Activated T-cell treated with anti-CD3 and anti-CD28 coated beads, Interleukin-2, amount 50 U/mL, for 1 hour (primary cell): ENCODE measurements at places on chromosomes 12 and 14.

DNA sequence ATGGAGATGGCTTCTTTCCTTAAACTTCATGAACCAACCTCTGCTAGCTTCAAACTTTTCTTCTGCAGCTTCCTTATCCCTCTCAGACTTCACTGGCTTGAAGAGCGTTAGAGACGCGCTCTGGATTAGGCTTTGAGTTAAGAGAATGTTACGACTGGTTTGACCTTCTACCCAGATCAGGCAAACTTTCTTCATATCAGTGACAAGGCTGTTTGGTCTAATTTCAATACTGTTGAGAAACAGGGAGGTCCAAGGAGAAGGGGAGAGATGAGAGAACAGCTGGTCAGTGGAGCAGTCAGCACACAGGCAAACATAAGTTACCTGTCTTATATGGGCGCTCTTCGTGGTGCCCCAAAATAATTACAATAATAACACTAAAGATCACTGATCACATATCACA is 14.9 kb downstream of the SCAF11 start:
- DNase-seq, result no peak

DNA sequence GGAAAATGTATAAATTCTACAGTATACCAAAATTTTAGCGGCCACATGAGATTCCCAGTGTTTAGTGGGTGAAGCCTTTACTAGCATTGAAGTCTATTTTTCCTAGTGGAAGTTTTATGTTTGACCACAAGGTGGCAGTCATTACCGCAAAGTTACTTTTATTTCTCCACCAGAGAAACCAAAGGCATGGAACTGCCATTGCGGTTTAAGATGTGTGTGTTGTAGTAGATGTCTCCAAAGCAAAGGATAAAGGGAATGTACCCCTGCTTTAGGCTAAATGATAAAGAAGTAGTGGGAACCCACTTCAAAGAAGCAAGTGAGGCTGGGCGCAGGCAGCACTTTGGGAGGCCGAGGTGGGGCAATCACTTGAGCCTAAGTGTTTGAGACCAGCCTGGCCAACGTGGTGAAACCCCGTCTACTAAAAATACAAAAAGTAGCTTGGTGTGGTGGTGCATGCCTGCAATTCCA is 140.5 kb downstream of the PRKCH start:
- DNase-seq, result no peak

GRCh38 chr12:77625441-77625840 is 205.3 kb upstream of the NAV3 start:
- no peak for DNase-seq

DNA sequence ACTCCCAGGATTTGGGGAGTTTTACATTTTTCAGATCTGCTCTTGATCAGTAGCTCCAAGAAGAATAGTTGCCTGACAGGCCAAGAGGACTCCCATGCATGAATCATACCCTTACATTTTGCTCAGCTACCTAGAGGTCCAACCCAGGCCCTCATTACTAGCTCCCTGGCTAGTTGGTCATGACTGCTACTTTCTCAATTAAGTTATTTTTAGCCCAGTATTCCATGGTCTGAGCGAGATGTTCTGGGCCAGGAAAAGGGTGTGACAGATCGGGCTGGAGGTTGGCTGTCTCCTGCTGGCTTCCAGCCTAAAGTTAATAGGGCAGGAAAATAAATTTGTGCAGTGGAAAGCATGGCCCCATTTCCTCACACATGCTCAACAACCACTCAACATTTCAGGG is 379.2 kb downstream of the GRIN2B start:
- DNase-seq, result no peak

DNA sequence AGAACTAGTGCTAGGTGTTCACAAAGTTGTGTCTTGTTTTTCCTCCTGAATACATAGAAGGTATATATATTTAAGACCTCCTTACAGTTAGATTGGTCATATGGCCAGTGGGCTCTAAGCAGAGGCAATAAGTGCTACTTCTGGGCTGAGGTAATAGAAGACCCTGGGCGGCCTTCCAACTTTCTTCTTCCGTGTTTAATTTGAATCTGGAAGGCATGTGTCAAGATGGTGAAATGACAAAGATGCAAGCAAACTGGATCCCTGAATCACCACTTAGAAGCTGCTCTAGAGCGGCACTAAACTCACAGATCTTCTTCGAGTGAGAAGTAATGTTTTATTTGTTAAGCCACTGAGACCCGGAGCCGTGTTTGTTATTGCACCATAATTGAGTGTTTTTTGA is 201.0 kb upstream of the GZMB start:
- DNase-seq, result no peak

GRCh38 chr12:43550831-43551271 is 1.2 kb downstream of the ADAMTS20 start:
- DNase-seq, result no peak

- no peak for DNase-seq
Observed at GRCh38 chr14:64525354-64525753, 15.2 kb upstream of the HSPA2 start.

DNA sequence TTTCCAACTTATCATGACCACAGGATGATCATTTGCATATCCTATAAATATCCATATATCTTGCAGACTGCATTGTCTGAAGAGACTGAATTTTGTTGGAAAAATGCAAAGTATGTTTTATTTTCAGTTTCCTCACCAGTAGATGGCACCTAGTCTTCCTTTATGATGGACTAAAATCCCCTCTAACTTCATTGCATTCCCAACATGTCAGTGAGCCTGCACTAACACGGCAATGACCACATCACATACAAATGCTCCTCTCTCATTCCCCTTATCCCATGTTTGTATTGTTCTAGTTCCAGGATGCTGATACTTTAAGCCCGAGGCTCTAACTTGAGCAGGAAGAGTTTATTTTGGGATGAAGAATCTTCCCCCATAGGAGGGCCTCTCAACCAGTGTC is 24.7 kb upstream of the MYBPC1 start:
- no peak for DNase-seq

DNA sequence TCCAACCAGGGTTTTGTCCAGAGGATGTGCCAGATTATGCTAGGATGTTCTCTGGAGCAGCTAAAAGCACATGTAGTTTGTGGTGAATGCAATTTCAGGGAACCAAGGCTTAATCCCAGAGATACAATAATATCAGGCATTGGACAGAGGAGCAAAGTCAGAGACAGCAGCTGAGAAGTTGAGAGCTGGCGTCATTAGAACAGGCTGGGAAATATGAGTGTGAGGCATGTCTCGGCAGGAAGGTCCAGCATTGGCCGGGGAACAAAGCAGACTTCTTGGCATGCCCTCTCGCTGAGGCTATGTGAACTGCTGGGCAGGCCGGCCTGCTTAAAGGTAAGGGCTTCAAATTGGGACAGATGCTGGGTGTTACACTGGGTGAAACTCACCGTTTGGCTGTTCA is 125.4 kb downstream of the CAND1 start:
- DNase-seq, result no peak
